ENCODE measurements at places on chromosomes 5 and 9. TPM values are rescaled to one million over a fixed set of nuclear protein-coding genes. Genes with fewer than 3 reads are reported as not detected.

Gene NHP2
- total RNA-seq: 454 TPM

Gene PDE8B
- total RNA-seq: 0.33 TPM

Gene ERGIC1
- 183 TPM for total RNA-seq

Gene KCNIP1
- 0.21 TPM for total RNA-seq

Gene COL23A1
- total RNA-seq: 0.21 TPM

Gene SPATA31D3
- total RNA-seq: not detected

GRCh38 chr9:108158236-108158995, 668.8 kb upstream of the KLF4 start:
- no peak for DNase-seq

DNA sequence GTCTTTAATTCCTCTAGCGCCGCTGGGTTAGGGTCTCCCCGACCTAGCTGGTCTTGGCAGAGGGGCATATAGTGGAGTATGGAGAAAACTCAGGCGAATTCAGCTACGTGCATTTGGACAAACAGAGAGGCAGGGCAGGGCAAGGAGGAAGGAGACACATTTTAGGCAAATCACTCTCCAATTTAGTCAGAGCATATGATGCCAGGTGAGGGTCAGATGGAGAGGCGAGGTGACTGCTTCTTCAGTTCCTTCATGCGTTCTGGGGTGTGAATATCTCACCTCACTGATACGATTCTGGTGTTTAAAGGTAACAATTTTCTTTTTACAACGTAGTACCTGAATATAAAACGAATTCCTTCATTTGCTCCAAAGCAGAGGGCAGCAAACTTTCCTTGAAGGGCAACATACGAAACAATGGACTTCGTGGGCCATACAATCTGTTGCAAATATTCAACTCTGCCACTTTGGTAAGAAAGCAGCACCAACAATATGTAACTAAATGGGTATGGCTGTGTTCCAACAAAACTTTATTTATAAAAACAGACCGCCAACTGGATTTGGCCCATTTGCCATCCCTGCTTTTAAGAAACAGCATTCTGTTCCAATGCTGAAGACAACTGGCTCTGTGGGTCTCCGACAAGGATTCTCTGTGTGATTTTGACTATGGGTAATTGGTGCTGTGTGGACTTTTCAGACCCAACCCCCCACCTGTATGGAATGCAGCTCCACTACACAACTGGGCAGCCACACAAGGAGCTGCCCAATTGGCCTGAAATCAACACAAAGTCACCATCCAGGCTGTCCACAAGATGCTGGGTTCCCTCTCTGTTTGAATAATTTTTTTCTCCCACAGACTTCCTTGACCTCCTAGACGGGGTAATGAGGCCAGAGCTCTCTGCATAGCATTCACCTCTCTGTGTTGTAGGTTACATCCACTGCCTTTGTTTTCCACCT, 53.8 kb downstream of the RAPGEF1 start:
- no peak for DNase-seq

- DNase-seq: peak; percentile 21
Observed at GRCh38 chr5:136375920-136376319, 10.6 kb upstream of the TRPC7 start.

- no peak for DNase-seq
Observed at GRCh38 chr9:101650142-101650541, 55.4 kb upstream of the PPP3R2 start.

- no peak for DNase-seq
Observed at GRCh38 chr9:121122246-121123032, 47.7 kb downstream of the CNTRL start.

DNA sequence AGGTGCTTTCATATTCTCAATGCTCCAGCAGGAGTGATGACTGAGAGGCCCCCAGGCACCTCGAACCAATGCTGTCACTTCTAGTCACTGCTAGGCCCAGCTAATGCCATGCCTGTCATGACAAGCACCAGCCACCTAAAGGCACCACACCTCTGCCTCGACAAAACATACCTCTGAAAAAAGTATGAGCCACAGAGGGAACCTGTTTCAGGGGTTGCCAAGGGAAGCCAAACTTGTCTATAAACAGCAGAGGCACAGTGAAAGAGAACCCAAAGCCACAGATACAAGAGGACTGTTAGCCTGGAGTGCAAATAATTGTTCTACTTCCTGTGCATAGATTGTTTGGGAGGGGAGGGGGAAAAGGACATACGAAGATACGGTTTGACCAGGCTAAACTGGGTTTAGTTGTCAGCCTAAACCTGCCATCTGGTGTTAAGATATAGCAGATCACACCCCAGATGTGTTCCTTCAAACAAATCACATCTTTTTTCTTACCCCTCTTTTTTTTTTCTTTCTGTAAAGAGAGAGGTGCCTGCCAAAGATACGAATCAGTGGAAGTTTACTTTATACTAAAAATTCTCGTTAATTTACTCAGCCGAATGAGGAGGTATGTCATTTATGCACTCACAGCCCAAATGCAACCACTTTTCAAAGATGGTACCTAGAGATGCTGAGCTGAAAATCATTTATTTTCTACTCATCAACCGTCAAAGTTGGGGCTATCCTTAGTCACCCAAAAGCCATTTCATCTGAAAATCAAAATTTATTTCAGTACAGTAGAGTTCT, 45.7 kb downstream of the BNC2 start:
- DNase-seq: no peak

DNA sequence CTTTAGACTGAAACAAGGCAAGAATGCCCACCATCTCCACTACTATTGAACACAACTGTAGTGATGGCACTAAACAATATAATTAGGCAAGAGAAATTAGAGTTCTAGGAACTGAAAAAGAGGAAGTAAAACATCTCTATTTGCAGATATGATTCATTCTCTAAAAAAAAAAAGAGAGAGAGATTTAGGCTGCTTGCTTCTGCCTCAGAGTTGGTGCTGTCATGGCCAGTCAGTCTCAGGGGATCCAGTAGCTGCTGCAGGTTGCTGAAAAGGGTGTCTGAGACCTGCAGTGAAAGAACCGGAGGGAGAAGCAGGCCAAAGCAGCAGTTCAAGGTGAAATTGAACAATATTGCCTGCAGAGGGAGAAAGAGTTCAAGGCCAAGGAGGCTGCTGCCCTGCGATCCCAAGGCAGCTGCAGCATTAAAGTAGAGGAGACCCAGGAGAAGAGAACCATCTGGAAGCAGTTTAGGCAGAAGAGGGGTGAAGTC, 72.5 kb downstream of the AP3B1 start:
- no peak for DNase-seq

- DNase-seq: no peak
Observed at GRCh38 chr5:139104577-139105276, 93.4 kb downstream of the SIL1 start.

DNA sequence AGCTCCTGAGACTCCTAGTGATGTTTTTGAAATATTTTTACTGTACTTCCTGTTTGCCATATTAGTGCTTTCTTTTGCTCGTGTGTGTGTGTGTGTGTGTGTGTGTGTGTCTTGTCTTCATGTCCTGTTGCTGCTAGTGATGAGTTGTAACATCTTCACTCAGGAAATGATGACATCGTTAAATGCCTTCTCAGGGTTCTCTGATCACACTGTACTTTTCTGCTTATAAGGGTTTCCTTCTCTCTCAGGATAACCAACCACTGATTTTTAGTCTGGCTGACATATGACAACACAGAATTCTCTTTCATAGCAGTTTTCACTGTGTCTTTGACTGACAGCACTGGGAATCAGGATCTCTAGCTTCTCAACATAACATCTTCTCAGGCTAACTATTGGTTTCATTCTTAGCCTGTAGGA, 16.1 kb downstream of the SV2C start:
- no peak for DNase-seq

GRCh38 chr5:178069909-178070308, 43.4 kb upstream of the N4BP3 start:
- DNase-seq: no peak

DNA sequence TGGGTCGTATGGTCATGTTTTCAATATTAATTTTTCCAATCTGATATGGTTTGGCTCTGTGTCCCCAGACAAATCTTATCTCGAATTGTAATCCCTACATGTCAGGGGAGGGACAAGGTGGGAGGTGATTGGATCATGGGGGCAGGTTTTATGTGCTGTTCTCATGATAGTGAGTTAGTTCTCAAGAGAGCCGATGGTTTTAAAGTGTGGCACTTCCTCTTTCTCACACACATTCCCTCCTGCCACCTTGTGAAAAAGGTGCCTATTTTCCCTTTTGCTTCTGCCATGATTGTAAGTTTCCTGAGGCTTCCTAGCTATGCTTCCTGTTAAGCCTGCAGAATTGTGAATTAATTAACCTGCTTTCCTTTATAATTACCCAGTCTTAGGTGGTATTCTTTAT, 309.1 kb upstream of the GRIN3A start:
- DNase-seq: no peak

GRCh38 chr9:89941875-89942274, 337.1 kb downstream of the GADD45G start:
- peak; percentile 54 for DNase-seq

GRCh38 chr5:1706428-1706827, 93.2 kb downstream of the MRPL36 start:
- no peak for DNase-seq

DNA sequence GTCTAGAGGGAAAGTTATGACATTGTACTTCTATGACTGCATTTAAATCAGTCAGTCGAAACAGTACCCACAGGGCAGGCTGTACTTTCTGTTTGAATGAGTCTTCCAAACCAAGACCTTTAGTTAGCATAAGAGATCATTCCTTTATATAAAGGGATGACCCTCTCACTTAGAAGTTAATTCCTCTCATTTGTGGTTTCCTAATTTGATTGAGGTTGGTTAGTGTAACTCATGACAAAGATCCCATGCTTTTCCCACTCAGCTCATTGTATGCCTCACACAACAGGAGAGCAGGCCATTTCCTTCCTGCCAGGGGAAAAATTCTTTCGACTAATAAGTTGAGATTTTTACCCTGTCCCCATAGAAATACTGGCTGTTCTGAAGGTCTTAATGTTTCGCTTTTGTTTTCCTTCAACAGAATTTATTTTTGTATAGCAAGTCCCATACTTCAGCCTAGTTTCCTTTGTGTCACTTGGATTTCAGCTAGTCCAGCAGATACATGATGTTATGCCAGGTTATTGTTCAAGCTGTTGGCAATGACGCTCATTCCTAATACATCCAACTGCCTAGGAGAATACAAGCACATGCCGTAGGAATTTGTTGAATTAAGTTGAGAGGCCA, 500.7 kb downstream of the SPATA31D1 start:
- DNase-seq: no peak

- DNase-seq: no peak
Observed at GRCh38 chr5:111310711-111311620, 86.8 kb downstream of the CAMK4 start.

DNA sequence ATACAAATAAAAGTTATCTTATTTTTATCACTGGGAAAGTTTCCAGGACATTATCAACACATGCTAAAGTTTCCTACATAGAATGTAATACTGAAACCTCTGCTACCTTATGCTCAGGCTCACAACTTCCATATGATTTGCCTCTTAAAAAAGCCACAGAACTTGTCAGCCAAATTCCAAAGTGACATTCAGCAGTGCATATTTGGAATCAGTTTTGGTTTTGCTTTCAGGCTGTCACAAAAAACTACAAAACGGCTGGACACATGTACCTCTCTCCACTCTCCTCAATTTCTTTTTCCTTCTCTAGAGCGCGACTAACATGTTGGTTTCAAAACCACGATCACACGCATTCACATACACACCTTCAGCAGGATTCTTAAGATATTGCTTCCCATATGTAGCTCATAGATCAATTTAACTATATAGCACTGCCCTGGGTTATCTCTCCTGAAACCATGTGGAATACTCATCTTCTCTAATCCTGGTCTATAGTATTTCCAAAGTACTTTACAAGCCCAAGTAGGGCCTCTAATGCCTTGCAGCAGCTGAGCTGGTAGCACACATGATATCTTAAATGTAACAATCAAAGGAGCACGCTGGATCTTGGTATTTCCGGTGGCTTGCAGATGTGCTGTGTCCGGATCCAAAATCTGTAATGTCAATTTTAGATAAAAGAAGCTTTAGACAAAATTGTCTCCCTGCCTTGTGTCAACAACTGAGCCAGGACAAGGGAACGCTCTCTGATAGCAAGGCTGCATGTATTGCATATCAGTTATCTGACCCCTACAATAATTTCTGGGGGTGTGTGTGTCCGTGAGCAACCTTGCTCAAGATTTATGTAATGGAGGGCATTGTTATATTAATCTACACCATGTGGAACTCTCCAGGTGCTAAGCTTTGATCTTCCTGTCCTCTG, 203.2 kb downstream of the DMRT2 start:
- no peak for DNase-seq

- no peak for DNase-seq
Observed at GRCh38 chr5:77774981-77775789, 954 bp downstream of the TBCA start.

- DNase-seq: no peak
Observed at GRCh38 chr5:35325836-35326235, 95.5 kb upstream of the PRLR start.

GRCh38 chr5:148469501-148469935, 85.8 kb downstream of the FBXO38 start:
- no peak for DNase-seq

DNA sequence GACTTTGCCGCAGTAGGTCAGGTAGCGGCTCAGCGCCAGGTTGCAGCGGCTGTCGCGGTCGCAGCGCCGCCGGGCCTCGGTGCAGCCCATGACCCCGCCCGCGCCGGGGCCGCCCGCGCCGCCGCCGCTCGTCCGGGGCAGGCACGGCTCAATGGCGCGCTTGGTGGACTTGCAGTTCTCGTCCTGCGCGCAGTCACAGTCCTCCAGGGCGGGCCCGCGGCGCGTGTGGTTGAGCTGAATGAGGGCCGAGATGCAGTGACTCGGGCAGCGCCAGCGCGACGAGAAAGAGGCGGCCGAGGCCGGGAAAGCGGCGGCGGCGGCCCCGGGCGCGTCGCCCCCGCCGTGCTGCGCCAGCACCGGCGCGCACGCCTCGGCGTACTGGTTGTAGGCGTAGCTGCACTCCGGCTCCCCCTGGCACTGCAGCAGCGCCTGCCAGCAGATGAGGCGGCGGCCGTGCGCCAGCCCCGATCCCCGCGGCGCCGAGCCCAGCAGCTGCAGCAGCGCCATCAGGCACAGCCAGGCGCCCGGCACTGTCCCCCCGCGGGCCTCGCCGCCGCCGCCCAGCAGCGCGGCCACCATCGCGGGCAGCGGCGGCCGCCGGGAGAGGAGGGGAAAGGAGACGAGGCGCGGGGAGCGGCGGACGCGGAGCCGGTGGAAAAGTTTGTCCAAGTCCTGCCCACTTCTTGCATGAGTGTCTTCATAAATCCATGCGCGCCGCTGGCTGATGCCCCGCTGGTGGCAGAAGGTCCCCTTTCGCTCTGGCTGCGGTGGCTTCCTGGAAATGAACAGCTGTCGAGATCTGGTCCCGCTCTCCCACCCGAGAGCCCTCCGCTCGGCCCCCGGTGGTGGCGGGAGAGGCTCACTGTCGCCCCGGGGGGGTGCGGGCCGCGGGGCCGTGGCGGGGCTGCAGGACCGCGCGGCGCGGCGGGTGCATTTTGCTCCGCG, 833 bp downstream of the GAS1 start:
- DNase-seq: no peak

Measured in kidney epithelial cell (primary cell).